Anterior cingulate cortex (tissue), 58 donors: ENCODE measurements at places on chromosomes 4 and X.

- no peak for DNase-seq
These were observed 3.6 kb downstream of the PLXNB3 start for GRCh38 chrX:153767674-153768055.

DNA sequence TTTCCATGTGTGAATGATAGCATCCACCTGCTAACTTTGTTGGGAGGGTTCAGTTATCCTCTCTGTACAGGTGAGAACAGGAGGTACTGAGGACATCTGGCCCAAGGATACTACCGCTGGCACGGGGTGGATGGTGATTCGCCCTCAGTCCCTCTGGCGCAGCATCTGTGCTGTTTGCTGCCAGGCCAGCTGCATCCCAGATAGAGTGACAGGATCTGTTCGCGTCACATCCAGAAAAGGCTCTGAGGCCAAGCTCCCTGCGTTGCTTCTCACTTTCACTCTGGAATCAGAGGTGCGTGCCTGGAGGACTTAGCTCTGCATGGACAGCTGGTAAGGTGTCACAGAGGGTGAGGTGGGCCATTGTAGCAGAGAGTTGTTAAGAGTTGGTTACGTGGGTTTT lies 95.4 kb downstream of the TBL1X start:
- no peak for DNase-seq

DNA sequence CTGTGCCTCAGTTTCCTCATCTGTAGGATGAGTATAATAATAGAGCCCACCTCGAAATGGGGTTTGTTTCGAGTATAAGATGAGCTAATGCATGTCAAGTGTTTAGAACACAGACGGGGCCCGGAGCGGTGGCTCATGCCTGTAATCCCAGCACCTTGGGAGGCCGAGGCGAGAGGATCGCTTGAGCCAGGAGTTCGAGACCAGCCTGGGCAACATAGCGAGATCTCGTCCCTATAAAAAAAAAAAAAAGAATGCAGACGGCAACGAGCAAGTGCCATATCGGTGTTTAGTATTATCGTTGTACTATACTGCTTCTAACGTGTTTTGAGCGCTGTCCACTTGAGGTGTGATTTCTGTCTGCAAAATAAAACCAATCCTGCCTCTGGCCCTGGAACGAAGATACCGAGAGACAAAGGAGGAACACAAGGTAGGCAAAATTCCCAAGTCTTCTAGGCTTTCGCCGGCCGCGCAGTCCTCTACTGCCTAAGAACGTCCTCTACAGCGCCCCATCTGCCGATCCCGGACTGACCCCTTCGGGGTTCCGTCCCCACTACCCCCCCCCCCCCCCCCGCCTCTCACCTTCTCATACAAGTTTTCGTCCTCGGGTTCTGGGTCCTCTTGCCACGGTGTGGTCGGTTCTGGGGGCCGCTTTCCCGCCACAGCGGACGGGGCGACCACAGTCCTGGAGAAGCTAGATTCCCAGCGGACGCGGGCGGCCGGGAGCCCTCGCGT lies 442 bp downstream of the NDUFB11 start:
- no peak for DNase-seq

DNA sequence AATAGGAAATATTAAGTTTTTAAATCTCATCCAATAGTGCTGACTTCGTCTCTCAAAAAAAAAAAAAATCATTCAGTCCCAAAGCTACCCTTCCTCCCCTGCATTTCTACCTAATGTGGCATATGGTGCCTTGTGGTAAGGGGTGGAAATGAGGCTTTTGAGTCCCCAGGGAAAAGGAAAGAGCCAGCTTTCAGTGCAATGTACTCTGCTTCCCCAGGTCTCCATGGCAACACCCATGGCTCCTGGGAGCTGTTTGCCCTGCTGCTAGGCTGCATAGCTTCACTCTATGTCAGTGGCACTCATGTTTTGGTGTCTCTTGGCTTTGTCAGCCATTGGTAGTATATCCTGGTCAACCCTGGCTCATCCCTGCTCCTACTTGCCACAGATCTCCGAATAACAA lies 175.9 kb downstream of the SLC39A8 start:
- no peak for DNase-seq

- no peak for DNase-seq
These were observed 556 bp downstream of the ATP5ME start for GRCh38 chr4:673349-674091.

- no peak for DNase-seq
These were observed 303.4 kb downstream of the RAB28 start for GRCh38 chr4:13180701-13181100.

DNA sequence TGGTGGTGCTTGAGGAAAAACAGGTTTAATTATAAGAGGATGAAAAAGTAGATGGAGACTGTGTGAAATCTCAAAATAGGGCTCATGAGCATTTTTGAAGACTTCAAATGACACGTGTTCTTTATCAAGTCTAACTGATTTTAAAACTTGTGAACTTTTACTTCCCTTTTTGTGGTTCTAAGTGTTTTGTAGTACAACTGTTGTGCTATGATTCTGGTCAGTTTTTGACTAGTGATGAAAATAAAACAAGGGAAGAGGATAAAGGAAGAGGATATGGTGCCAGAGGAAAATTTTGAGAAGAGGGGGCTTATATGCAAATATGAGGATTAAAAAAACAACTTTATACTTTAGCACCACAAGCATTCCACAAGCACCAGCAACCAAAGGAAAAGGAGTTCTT lies 644.0 kb downstream of the RPA4 start:
- DNase-seq: no peak

DNA sequence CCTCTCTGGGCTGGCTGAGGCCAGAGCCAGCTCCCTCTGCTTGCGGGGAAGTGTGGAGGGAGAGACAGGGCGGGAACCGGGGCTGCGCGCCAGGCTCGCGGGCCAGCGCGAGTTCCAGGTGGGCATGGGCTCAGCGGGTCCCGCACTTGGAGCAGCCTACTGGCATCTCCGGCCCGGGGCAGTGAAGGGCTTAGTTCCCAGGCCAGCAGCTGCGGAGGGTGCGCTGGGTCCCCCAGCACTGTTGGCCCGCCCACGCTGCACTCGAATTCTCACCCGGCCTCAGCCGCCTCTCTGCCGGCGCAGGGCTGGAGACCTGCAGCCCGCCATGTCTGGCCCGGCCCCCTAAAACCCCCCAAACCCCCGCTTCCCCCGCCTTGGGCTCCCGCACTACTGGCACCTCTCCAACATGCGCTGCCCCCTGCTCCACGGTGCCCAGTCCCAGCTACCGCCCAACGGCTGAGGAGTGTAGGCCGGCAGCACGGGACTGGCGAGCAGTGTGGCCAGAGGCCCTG lies 33.8 kb upstream of the FAT4 start:
- no peak for DNase-seq

DNA sequence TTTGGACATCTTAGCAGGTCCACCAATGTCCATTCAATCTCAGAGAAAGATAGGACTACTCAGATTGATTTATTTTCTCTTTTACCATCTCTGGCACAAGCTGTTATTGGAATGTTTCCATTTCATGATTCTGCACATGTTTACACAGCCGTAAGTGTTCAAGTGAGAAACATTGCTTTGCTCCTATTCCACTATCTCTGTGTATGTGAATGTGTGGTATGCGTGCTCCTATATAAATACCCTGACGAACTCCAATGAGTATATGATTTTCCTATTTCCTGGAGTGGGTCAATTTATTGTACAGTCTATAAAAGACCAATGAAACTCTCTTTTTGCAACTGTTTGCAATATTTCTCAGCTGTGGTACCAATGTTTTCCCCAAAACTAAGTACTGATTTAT lies 221.0 kb upstream of the GALNT7 start:
- DNase-seq: no peak

GRCh38 chr4:101119141-101119540 lies 228.2 kb downstream of the PPP3CA start:
- DNase-seq: no peak

- no peak for DNase-seq
These were observed 44.3 kb downstream of the TASL start for GRCh38 chrX:30533266-30533665.

DNA sequence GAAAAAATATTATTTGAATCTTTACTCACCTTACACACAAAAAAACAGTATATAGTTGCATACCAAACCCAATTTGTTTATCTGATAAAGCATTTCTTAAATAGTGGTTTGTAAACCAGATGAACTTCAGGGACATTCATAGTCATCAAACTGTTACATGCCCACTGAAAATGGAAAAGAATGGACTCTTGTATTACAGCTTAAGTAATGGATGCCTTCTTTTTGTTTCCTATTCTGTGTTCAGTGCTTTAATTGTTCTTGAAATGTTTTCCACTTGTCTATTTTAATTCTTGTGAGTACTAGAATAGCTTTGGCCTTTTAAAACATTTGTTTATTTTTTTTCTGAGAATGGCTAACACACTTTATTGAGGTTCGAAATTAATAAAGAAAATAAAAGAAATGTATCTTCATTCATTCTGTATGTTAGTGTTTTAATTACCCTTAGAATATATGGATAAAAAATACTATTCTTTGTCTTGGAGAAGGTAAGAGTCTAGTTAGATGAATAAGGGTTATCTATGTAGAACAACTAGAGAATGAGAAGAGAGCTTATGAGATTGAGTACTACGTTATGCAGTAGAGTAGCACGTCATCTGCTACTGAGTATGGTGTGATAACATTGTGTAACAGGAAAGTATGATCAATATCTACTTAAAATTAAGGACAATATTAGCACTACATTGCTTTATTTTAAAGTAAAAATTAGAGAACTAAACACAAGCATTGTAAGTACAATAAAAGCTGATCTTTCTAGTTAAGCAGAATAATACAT lies 9.9 kb downstream of the CPEB2 start:
- DNase-seq: no peak

DNA sequence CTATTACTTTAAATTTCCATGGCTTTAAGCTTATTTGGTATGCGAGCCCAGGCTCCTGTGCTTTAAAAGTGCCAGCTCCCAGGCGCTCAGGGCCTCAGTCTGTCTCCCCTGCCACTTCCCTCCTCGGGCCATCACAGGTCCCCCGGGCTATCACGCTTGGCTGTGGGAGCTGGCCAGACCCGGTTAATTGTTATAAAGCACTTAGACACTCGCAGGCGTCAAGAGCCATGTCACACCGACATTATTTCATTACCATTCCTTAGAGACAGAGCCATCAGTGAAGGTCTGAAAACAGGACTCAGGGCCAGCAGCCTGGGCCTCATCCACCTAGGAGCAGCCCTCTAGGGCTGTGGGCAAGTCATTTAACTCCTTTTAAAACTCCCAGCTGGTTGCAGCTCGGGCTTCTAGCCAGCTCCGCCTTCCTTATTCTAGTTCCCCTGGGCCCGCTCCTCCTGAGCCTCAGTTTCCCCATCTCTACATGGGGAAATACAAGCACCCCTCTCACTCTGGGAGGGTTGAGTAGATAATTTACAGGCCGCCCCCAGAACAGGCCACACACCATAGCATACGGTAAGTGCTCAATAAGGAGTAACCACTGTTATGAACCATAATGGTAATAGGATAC lies 99.0 kb downstream of the HMX1 start:
- DNase-seq: no peak

GRCh38 chr4:25351777-25352416 lies 25.2 kb upstream of the ANAPC4 start:
- no peak for DNase-seq

GRCh38 chr4:99248714-99249113 lies 29.7 kb upstream of the ADH6 start:
- no peak for DNase-seq

- DNase-seq: no peak
These were observed 1206.5 kb upstream of the PABPC4L start for GRCh38 chr4:135408109-135408508.

- DNase-seq: no peak
These were observed 169.6 kb downstream of the GABRG1 start for GRCh38 chr4:45954276-45954675.

DNA sequence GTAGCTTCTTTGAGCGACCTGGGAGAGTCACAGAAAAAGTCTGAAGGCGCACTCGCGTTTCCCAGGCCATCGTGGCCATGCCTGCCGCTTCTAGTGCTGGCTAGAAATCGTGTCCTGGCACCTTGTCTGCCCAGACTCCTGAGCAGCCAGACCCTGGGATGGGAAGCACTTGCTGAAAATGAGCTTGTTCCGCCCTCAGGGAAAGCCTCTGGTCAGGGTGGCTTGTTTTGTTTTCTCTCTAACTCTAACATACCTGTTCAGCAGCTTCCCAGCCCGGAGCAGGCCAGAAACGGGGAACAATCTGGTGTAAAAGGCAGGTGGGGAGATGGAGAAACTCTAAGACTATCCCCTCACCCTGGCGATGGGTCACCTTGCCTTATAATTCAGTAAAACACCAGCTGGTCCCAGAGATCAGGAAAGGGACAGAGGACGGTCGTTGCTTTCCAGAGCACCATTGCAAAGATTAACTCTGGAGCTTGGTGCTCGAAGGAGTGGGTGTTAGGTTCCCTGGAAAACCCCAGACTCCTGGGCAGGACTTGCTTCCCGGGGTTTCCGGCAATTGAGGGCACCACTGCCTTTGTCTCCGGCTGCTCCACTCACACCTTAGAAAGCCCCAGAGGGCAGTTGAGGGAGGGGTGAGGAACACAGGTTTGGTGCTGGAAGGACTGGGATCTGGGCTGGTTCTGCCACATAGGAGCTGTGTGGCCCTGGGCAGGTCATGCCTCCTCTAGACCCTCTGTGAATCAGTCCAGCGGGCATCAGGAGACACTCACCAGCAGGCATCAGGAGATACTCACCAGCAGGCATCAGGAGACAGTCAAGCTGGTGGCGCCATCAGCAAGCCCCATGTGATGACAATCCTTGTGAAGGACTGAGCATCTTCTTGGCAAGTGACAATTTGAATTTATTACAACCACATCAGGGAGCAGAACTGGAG lies 4.5 kb upstream of the SH3TC1 start:
- no peak for DNase-seq

DNA sequence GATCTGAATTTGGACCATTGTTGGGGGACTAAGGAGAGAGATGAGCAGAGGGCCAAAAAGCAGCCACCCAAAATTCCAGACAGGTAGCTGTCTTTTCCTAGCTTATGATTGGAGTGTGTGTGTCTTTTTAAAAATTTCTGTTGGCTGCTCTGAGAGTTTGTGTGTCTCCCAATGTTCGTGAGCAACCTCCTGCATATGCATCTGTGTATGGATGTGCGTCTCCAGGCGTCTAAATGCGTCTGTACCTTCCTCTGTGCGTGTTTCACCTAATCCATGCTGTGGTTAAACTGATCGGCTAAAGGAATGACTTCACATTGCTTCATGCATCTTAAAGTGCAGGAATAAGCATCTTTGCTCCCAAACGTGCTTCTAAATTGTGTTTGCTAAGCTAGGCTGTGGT lies 65.5 kb upstream of the LAS1L start:
- DNase-seq: no peak

DNA sequence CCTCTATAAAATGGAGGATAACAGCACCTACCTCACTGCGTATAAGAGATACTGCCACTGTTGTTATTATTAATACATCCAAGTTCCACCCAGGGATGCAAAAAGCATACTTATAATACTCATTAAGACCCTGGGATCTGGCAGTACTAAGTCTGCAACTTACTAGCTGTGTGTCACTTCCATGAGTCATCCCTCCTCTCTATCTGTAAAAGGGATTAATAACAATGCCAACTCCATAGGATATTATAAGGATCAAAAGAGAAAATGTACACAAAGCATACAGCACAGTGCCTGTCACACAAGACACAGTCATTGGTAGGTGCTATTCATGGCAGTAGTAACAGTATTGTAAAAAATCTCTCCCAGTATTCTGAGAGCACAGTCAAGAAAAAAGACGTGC lies 216.7 kb downstream of the HS6ST2 start:
- DNase-seq: no peak
